NT2/D1 (cell line): ENCODE measurements at places on chromosomes 11 and 22.

- no peak for DNase-seq
Observed at GRCh38 chr11:34151916-34152845, 46.8 kb downstream of the NAT10 start.

GRCh38 chr22:26779108-26779507 lies 121.7 kb downstream of the MIAT start:
- DNase-seq, result no peak

DNA sequence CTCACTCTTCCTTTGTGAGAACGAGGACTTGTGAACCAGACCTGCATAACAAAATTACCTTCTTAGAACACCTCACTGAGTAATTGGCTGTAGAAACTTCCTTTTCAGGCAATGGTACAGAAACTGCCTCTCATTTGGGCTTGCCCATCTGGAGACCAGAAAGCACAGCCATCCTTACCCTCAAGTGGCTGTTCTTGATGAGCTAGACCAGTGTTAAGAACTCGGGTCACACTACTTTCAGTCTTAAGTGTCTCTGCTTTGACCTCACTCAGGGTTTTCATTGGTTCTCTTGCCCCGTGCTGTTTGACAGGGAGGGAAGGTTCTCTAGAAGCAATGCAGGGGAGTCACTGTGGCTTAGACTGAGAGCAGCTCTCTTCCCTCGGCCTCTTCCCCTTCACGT lies 29.3 kb downstream of the NAT10 start:
- DNase-seq, result no peak

GRCh38 chr22:47686594-47687345 lies 924.3 kb downstream of the TBC1D22A start:
- DNase-seq, result no peak

DNA sequence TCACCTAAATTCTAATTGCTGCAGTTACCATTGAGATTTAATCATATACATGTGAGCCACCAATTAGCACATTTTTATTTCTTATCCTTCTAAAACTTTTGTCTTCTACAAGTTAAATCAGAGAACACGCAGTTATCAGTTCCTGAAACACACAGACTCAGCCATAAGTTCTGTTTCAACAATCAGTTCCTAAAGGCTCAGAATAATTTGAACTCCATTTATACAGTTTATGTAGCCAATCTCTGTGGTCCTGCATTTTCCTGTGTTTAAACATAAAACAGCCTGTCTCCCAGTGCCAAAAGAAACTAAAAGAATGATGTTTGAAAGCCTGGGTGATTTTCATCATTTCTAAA lies 2.9 kb downstream of the PLAAT3 start:
- DNase-seq, result no peak

GRCh38 chr11:130390071-130390758 lies 38.2 kb downstream of the ADAMTS8 start:
- no peak for DNase-seq

GRCh38 chr11:27679136-27680015 lies 20.9 kb downstream of the BDNF start:
- no peak for DNase-seq

- DNase-seq, result no peak
Observed at GRCh38 chr11:41404109-41404508, 55.3 kb downstream of the LRRC4C start.

- DNase-seq, result no peak
Observed at GRCh38 chr11:31816468-31817053, 5.4 kb upstream of the PAX6 start.

GRCh38 chr22:19821523-19822300 lies 33.0 kb downstream of the GNB1L start:
- DNase-seq, result no peak

DNA sequence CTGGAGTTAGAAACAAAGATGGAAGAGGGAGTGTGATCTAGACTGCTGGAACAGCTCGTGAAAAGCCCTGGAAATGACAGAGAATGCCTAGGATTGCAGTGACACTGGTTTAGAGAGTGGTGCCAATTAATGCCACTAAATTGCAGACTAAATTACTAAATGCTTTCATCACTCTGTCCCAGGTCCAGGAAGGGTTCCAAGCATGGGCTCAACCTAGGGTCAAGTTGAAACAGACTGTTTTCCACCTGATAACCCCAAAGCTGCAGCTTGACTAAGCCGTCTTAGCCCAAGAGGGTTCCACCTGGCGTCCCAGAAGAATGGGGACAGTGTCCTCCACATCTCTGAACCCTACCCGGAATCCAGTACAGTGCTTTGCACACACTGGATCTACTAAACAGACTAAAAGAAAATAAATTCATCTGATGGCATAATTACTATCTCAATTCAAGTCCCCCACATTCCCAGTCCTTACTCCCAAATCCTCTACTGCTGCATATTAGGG lies 1.1 kb upstream of the CRY2 start:
- no peak for DNase-seq
